ENCODE measurements at places on chromosomes 5 and 9. TPM values are rescaled to one million over a fixed set of nuclear protein-coding genes. Genes with fewer than 3 reads are reported as not detected.

Gene TOMM5
- 239 TPM for total RNA-seq

Gene NR6A1
- total RNA-seq, result 2.1 TPM

Gene GFI1B
- total RNA-seq, result not detected

Gene NKD2
- 0.40 TPM for total RNA-seq

Gene CTXN3
- total RNA-seq, result not detected

Gene N4BP3
- total RNA-seq, result 7.0 TPM

Gene SH3GL2
- not detected for total RNA-seq

Gene FBN2
- total RNA-seq, result not detected

Gene S1PR3
- 0.59 TPM for total RNA-seq

Gene KIAA1191
- total RNA-seq, result 39.4 TPM

Gene MEGF10
- total RNA-seq, result not detected

Gene PLPP7
- 0.15 TPM for total RNA-seq
